ENCODE measurements at places on chromosomes 11 and 22.

DNA sequence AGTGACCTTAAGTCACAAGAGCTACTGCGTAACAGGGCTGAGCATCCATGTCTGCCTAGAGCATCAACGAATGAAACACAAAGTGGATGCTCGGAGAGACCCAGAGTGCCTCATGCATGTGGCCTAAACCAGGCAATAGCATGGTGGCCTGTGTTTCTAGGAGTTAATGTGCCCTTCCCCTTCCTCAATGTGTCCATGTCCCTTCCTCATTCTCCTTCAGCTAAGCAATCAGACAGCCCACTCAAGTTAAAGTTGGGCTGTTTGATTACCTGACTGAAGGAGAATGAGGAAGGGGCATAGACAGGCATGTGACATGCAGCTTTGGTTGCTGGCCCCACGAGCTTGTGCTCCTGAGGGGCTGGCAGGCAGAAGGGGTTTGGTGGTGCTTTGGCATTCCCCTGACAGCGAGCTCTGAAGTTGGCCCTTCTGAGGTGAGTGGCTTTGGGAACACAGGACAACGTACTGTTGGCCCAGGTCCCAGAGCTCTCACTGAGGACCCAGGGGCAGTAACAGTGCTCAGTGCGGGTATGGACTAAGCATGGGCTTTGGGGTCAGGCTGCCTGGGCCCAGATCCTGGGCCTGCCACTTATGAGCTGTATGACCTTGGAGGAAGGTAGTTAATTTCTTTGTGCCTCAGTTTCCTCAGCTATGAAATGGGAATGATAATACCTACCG lies 46.7 kb downstream of the IRAG1 start:
- DNase-seq = no peak

- no peak for DNase-seq
These were observed 28.5 kb upstream of the CSNK2A3 start for GRCh38 chr11:11381471-11382105.

DNA sequence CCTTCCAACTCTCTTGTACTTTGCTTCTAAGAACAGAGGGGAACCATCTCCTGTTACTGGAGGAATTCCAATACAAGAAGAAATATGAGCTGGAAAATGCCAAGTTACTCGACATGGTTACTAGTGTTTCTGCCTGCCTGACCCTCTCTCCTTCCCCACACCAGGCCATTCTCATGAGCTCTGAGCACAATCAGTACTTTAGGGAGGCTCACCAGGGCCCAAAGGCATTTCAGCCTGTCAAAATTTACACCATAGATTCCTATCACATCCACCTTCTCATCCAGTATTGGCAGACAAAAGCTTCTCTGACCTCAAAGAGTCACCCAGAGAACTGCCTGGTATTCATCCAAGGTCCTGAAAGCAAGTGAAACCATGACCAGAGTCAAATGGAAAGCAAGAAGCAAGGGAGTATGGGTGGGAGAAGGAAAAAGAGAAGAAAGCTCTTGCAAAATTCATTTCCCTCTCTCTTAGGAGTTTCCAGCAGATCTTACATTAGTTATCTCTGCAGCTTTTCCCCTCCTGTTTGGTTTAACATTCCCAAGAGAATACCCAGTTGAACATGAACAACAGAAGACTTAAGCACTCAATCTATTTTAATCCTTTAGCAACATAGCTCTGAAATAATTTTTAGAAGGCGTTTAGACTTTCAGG lies 58.7 kb upstream of the NCAM1 start:
- DNase-seq = no peak

DNA sequence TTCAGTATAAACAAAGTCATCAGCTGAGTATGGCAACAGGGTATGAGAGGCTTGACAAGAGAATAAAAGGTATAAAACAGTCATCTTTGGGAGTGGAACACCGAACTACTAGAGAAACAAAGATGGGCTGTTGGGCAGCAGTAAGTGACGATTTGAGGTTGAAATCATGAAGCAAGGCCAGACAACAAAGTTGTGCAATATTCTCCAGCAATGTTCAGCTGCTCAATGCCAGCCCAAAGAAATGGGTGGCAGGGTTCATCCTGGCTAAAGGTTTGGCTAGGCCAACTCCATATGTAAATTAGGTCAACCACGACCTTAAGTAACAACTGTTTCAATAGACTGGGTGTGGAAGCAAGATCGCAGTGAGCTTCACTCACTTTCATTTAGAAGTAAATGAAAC lies 6.2 kb downstream of the APIP start:
- DNase-seq = no peak

DNA sequence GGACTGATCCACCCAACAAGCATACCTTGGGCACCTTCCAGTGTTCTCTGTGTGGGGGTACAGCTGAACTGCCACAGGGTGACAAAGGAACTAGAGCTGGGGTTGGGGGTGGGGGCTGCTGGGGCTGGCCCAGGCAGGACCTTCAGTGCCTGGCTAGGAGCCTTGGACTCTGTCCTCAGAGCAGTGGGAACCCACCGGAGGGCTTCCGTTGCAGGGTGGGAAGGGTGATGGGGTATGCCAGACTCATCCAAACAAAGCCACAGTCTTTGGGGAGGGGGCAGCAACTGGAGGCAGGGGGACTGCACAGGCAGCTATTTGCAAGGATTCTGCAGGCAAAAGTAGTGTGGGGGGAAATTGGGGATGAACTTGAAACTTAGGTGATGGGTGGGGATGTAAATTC lies 35.7 kb upstream of the CLDN5 start:
- no peak for DNase-seq

DNA sequence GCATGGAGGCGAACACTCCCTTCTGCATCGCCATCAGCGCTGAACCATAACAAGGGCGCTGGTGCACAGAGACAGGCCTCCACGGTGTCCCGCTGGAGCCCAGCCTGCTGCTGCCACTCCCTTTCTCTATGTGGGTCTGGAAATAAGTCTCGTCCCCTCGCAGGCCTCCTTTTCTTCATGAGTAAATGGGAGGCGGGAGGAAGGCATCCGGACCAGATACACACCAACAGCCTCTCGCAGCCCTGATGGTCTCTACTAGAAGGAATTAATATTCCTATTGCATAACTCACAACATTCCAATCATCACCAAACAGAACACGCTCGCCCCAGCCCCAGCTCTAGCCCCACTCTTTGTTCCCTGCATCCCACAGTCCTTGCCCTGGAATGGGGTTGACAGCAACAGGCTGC lies 14.9 kb downstream of the RASD2 start:
- DNase-seq = no peak

DNA sequence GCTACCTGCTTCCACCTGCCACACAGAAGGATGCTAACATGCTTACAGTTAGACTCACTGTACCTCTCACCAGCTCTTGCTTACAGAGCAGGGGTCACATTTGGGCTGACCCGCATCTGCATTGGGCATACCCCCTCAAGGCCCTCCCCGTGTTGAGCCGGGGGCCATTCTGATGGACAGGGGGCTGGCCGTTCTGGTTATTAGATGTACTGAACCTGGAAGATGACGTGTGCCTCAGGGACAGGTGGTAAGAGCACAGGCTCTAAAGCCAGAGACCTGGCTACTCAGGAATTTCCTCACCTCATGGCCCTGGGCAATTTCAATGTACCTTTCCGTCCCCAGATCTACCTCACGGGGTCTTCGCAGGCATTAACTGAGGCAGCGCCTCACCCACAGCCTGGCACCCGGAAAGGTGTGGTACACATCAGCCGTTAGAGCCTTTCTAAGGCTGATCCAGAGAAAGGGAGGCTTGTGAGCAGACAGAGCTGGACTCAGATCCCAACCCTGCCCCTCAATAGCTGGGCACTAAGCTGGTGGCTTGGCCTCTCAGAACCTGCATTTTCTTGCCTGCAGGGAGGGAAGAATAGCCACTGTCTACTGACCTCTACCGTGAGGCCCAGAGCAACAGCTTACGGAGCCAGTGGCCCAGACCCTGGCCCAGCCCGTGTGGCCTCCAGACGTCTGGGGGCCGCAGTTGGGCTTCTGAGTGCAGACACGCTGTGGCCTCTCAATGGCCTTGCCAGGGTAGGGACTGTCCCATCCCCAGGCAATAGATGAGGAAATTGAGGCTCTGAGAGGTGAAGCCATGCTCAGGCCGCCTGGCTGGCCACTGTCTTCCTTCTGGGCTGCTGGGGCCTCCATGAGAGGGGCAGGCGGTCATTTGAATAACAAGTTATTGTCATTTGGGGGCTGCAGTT lies 100.6 kb downstream of the MORC2 start:
- no peak for DNase-seq

- no peak for DNase-seq
These were observed 333 bp upstream of the CD3E start for GRCh38 chr11:118304227-118304567.

DNA sequence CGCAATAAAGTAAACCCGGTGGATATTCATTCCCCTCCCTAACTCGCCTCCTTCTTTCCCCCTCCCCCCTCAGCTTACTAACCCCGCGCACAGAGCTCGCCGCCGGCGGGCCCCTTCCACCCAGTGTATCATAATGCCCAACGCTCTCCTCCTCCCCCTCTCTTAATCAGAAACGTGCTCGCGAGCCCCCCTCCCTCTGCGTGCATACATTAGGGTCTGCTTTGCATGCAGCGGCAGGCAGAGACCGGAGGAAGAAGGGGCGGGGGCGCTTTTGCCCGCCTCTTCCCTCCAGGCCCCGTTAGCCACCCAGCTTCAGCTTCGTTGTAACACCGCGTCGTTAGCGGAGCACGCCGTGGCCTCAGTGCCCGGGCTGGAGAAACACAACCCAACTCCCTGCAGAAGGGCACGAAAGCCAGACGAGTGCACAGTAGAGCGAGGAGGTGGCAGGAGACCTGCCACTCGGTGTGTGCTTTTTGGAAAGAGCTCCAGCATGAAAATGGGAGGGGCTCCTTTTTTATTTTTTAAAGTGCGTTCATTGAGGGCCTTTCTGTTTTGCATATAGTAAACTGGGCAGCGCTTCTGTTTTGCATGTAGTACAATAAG lies 901 bp upstream of the KMT2A start:
- DNase-seq = no peak

GRCh38 chr11:47616726-47617416 lies 22.7 kb upstream of the C1QTNF4 start:
- DNase-seq = no peak

- DNase-seq = no peak
These were observed 57.8 kb upstream of the FIBIN start for GRCh38 chr11:26936109-26936508.

GRCh38 chr22:22840780-22841179 lies 46.8 kb upstream of the IGLL5 start:
- DNase-seq = no peak

- no peak for DNase-seq
These were observed 32.8 kb upstream of the FGF3 start for GRCh38 chr11:69852056-69852455.

DNA sequence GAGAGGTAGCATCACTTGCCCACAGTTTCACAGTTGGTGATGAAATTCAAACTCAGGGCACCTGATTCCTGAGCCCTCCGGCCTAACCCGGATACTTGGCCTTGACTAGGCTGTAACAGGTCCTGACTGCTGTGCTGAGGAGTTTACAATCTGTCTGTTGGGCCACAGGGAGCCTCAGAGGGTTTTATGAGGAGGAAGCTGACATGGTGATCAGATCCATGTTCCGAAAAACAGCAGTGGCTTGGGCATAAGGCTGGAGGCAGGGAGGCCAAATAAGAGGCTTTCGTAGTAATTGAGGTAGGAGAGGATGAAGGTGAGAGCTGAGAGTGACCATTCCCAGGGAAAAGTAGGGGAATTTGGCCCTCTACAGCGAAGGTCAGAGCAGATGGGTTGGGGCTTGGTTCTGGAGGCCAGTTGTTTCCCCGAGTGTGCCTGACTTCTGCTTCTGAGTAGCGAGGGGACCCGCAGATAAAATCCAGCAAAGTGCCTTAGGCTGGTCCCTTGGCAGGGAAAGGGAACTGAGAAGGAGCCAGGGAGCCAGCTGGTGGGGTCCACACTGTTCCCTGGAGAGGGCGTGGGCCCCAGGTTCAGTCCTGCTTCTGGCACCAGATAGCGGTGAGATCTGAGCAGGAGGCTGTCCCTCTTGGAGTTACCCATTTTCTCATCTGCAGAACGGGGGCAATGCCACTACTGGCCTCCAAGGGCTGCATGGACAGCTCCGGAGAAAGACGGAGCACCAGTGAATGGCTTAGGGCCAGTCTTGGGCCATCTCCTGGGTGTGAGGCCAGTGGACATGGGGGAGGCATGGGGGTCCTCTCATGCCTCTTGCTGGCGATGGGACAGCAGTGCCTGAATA lies 6.5 kb downstream of the PRDM11 start:
- DNase-seq = peak; percentile 10
